ENCODE measurements at places on chromosomes 13 and 19.

GRCh38 chr19:42071247-42071646 is 1.2 kb upstream of the GRIK5 start:
- DNase-seq, result no peak

DNA sequence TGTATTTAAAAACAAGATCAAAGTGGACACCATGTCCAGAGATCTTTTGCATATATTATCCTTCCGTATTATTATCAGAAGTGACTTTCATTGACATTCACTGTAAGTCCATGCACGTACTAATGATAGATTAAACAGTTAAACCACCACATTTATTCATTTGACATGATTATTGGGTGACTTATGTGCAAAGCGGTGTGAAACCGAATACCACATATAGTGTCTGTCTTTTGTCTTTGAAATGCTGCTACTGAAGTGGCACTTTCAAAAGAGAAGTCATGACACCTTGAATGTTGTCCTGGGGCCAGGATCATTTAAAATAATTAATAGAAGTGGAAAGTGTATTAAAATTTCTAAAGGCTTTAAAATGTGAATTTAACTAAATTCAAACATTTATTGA is 100.1 kb downstream of the ERCC5 start:
- no peak for DNase-seq

- no peak for DNase-seq
Observed at GRCh38 chr19:16821081-16821480, 8.1 kb upstream of the SIN3B start.

GRCh38 chr13:99063952-99064351 is 86.1 kb upstream of the DOCK9 start:
- no peak for DNase-seq

- no peak for DNase-seq
Observed at GRCh38 chr19:47152632-47153031, 22.0 kb downstream of the SAE1 start.

DNA sequence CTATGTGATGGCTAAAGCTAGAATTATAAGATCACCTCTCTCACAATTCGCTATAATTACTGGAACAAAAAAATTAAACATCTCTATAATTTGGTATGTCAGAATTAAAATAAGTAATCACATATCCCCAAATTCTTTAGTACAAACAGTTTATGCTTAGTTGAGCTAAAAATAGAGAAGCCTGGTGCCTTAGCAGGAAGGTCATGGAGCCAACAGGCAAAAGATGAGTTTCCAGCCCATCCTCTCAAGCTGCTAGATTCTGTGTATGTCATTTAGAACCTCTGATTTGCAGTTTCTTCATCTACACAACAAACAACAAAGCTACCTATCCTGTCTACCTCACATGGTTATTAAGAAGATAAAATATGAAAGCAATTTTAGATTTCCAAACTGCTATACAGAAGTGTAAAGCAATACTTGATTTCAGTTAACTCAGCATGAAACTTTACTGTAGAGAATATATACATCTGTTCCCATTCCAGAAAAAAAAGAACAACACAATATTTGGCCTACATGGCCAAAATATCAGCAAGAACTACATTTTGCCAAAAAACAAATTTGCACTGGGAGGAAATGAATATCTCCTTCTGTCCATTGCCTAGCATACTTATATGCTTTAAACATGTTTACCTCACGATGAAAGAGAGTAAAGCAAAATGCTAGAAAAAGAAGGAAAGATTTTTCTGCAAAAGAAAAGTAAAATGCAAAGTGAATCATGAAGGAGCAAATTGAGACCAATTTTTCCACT is 294.0 kb upstream of the MIR17HG start:
- DNase-seq, result no peak

DNA sequence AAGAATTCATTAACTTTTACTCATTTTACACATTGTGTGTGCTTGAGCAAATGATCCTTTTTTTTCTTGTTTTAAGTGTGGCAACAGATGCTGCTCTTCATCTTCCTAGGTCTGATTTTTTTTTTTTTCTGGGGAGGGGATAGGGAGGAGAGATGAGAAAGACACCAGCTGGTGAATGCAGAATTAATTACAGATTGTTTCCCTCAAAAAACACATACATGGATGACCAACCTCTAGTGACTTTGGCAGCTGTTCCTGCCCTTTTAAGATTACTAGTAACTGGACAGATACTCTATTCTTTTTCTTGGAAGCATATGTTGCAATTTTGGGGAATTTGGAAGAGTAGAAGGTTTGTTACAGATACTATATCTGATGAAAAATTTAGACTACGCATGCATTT is 103.6 kb upstream of the MYO16 start:
- no peak for DNase-seq

GRCh38 chr19:33256261-33256660 is 30.6 kb upstream of the SLC7A10 start:
- DNase-seq, result no peak

DNA sequence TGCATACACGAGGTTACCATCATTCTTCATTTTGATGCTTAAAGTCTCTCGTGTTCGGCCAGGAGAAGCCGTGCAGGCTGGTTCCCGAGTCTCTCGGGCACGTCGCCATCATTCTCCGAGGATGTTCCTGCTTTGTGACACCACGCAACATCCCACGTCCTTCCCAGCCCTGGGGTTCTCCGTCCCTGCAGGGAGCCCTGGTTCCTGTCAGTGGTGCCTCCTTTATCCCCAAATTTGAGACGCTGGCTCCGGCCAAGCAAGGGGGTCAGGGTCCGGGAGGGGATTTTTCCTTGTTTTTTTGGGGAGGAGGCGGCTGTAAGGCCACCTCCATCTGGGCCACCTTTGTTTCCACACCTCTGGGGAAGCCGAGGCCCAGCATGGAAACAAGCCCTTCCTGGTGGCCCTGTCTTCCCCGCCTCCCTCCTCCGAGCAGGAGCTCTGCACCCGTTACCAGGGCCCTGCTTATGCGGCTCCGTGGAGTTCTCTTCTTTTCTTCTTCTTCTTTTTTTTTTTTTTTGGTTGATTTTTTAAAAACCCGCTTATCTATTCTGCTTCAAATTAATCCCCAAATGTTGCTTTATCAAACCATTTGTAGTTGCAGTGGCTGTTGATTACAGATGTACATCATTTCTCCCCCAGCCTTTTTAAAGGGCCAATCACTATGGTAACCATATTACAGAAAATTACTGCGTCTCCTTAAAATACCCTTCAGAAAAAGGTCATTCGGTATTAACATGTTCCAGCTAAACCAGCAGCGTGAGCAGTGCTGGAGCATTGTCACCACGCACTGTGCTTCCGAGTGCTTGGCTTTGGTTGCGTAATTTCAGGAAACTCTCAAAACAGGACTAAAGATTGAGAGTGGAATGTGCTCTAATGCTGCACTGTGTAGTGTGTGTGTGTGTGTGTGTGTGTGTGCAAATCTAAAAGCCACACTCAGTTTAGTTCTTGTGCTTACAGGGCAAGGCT is 50.4 kb downstream of the TEX29 start:
- DNase-seq, result no peak

DNA sequence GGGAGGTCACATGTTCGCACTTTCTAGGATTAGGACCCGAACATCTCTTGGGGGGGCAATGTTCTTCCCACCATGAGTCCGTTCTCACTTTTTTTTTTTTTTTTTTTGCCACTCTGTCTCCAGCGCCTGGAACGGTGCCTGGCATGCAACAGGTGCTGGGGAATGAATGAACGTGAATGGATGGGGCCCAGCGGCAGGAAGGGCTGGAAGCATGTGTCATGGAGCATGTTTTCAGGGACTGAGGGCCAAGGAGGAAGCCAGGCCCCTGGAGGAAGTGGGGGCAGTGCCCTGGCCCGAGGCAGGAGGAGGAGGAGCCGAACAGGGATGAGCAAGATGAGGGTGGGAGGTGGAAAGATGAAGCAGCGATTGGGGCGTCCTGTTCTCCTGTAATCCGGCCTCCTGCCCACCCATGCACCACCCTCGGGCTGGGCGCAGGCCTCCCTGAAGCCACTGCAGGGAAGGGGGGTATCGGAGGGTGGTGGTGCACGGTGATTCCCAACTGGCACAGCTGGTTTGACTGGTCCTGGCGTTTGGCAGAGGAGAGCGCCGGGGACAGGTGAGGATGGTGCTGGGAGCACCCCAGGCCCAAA is 8.8 kb upstream of the SULT2B1 start:
- DNase-seq, result peak; percentile 60

DNA sequence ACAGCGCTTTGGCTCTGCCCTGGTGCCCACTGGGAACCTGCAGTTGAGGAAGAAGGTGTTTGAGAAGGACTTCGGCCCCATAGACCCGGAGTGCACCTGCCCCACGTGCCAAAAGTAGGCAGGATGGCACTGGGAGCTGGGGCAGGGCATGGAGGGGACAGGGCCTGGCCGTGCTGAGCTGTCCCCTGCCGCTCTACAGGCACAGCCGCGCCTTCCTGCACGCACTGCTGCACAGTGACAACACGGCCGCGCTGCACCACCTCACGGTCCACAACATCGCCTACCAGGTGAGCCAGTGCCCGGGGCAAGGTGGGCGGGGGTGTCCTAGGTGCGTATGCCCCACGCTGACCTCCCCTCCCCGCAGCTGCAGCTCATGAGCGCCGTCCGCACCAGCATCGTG is 5.1 kb upstream of the DNM2 start:
- no peak for DNase-seq

- no peak for DNase-seq
Observed at GRCh38 chr13:72820898-72821279, 39.0 kb downstream of the PIBF1 start.

DNA sequence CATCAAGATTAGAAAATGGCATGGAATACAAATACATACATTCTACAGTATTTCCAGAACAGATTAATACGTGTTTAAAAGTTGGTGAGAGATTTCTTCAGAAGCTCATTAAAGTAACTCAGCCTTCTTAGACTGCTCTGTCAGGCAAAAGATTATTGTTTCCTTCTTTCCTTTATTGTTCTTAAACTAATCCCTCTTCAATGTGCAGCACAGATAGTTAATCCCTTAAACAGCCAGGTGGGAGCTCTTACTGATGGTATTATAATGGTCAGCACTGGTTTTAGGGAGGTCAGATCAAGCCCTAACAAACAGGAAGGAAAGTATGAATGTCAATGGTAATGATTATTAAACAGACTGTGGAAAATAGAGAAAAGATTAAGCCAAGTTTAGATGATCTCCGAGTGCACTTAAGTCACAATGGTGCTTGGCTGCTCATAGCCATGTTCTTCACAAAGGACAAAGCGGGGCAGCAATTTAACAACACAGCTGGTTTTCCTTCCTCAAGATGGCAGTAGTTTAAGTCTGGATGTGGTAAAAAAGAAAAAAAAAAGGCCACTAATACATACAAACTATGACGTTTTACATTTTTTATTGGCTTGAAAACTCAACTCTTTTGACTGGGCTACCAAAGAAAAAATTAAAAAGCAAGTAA is 992.6 kb downstream of the PCDH9 start:
- no peak for DNase-seq

DNA sequence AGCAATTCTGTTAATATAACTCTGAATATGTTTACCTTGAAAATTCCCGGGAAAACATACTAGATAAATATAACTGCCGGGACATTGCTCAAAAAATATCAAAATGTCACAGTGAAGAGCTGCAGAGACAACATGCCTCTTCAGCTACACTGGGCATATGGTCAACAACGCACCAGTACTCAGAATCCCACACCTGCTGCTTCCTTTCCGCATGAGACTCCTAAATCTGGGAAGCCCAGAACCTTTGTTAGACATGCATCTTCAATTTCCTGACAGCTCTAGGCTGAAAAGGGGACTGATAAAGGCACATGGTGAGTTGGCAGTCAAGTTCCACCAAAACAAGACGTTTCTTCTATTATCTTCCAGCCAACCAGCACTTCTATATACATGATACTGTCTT is 53.7 kb downstream of the USP12 start:
- DNase-seq, result no peak

GRCh38 chr13:70723732-70724131 is 615.5 kb upstream of the KLHL1 start:
- DNase-seq, result no peak

DNA sequence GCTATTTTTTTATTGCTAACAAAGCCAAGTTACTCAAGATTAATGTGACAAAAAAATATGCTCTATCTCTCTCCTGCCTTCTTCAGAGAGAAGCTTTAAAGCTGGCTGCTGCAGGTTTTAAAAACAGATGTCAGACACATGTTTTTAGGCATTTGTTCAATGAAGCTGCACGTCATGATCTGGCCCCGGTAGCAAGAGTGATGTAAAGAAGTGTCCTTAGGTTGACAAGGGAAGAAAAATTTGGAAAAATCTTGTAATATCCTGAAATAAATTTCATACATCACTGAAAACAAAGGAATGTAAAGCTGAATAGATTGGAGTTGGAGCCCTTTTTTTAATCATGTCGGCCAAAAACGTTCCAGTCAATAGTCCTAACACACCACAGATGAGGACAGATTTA is 531.4 kb upstream of the NBEA start:
- no peak for DNase-seq

DNA sequence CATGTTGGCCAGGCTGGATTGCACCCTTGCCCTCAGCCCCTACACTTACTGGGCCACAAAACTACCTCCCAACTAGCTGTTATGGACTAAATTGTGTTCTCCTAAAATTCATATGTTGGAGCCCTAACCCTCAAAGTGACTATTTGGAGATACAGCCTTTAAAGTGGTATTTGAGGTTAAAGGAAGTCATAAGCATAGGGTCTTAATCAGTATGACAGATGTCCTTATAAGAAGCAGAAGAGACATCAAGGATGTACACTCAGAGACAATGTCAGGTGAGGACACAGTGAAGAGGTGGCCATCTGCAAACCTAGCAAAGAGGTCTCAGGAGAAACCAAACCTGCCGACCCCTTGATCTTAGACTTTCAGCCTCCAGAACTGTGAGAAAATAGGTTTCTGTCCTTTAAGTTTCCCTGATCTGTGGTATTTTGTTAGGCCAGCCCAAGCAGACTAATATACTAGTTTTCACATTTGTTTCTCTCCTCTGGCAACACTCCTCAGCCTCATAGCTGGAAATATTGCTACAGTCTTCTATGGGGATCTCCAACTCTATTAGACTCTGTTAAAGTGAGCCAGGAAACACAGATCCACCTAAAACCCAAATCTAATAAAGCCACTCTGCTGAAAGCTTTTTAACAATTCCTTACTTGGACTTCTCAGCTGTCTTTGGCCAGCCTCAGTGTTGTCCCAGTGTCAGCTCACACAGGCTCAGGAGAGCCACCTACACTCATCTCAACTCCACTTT is 256.5 kb downstream of the TBC1D4 start:
- no peak for DNase-seq

DNA sequence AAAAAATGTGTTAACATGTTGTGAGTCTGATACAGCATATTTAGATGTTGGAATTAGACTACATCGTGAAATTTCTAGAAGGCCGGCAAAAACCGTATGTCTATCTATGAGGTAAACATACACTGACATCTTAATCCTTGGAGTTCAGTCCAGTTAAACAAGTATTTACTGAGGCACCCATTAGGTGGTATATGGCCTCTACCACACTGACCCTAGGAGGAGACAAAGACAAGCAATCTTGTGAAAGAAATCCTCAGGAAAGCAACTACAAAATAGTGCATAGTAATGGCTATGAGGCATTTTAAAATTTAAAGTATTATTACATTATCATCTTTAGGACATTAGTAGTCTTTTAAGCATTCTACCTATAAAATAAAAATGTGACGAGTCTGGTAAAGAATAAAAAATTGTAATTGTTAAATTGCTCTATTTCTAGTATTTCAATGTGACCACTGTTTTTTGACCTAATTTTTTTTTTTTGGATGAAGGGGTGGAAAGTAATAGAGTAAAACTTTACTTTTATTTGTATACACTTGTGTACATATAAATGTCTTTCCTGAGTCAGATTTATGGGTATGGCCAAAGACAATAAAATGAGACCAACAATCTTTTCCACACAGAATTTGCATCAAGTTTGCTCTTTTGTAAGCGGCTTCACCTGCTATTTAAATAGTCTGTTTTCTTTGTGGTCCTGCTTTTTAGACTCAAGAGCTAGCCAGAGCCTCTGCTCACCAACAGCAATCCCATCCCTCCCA is 50.5 kb downstream of the KATNAL1 start:
- DNase-seq, result no peak

Measured in RCC 7860 (cell line).